ENCODE measurements at places on chromosomes 12 and 14.

DNA sequence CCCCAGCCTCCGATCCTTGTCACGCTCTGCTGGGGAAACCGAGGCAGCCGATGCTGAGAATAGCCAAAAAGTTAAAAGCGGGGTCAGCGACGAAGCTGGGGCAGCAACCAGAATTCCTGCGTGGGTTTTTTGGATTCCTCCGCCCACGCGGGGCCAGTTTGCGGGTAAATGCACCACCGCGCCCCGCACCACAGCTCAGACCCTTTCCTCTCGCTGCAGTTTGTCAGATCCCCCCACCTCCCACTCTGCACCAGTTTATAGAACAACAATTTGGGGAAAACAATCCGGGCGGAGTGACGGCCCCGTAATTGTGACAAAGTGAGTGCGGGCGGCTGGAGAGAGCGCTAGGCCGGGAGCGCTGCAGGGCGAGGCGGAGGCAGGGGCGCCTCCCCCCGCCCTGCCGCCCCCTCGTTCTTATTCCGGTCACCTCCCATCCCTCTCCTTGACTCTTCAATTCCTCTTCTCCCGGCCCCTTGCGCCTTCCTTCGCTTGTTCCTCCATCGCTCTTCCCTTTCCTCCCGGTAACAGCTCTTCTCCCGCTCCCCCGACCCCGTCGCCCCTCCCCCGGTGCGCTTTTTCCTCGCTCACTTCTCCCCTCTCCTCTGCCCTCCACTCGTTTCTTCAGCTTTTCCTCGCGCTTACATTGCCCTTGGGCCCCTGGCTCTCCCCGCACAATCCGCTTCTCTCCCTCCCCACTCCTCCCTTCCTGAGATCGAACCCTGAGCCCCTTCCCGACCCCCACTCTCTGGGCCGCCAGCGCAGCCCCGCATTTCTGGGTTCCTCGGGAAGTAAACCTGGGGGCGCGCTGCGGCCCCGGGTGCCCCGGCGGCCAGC lies 646 bp upstream of the DNAJC22 start:
- peak; percentile 55 for DNase-seq

- no peak for DNase-seq
Measured at GRCh38 chr12:78128211-78128610, 297.5 kb downstream of the NAV3 start.

GRCh38 chr12:114895827-114896226 lies 211.9 kb upstream of the TBX3 start:
- DNase-seq: no peak

GRCh38 chr12:30025317-30025716 lies 241.6 kb upstream of the TMTC1 start:
- DNase-seq: no peak

DNA sequence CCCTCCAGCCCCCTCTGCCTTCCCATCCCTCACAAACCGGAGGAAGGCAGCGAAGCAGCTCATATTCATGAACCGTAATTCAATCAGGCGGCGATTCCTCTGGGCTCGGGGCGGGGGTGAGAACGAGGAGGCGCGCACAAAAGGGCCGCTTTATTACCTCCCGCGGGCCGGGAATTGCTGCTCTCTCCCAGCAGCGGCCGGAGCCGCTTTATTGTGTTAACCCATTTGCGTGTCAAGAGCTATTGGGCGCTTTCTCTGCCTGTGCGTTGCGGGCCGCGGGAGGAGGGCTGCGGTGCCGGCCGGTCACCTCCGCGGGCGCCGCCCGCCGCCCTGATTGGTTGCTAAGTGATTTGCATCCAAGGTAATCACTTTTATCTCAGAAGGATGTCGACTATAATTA lies 4.8 kb downstream of the FAM222A start:
- no peak for DNase-seq

GRCh38 chr12:17076028-17076744 lies 470.2 kb upstream of the LMO3 start:
- no peak for DNase-seq

GRCh38 chr14:51410897-51411296 lies 170.8 kb downstream of the TMX1 start:
- DNase-seq: no peak

GRCh38 chr12:88805286-88805685 lies 225.0 kb upstream of the KITLG start:
- DNase-seq: no peak

- no peak for DNase-seq
Measured at GRCh38 chr12:69687390-69687789, 11.7 kb downstream of the BEST3 start.

DNA sequence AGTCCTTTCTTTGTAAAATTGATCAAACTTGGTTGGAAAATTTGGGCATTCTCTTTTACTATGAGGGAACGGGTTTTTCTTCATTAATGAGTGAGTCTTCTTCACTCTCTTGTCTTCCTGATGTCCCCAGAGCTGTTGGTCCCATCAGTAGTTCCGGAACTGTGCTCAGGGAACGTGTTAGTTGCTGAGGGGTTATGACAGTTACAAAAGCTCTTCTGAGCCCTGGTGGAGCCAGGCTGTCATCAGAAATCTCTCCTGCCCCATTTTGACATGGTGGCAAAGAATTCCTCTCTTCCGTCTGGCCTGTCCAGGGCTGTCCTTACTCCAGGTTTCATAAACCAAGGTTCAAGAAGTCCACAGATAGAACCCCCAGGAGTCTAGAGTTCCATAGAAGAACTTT lies 208.5 kb downstream of the SLC41A2 start:
- DNase-seq: no peak

Measured in GM20000 (cell line).